ENCODE measurements at places on chromosomes 12 and 14. TPM values are rescaled to one million over a fixed set of nuclear protein-coding genes. Genes with fewer than 3 reads are reported as not detected.

Gene TEX52
- not detected for total RNA-seq

Gene FAM90A1
- 0.25 TPM for total RNA-seq

Gene CCDC196
- not detected for total RNA-seq

Gene DLST
- total RNA-seq: 128 TPM

Gene FRMD6
- 652 TPM for total RNA-seq

GRCh38 chr14:73472185-73473114, 14.1 kb upstream of the NUMB start:
- H3K27ac ChIP-seq: no peak overlapping the region
- peak; percentile 73 for DNase-seq
- no peaks in the 10 kb centered on the region for H3K36me3 ChIP-seq
- H3K4me3 ChIP-seq: no peak overlapping the region
- H3K27me3 ChIP-seq: no peaks in the 10 kb centered on the region
- H3K4me1 ChIP-seq: peaks cover 30% of the 10 kb centered on the region

GRCh38 chr12:120580787-120581723, at the start of gene POP5:
POP5 (minus strand) TSS chr12:120581402; CDS start chr12:120581362, 40 bp downstream.
- DNase-seq: peak; percentile 98
- peaks cover 14% of the 10 kb centered on the region for H3K27me3 ChIP-seq
- peak within 1 kb of the TSS; percentile 76 for H3K27ac ChIP-seq
- peaks cover 8% of the 10 kb centered on the region for H3K36me3 ChIP-seq
- peaks cover 39% of the 10 kb centered on the region for H3K4me1 ChIP-seq

GRCh38 chr12:123767613-123768012, 5.5 kb downstream of the DNAH10 start:
- H3K4me1 ChIP-seq: no peaks in the 10 kb centered on the region
- H3K36me3 ChIP-seq: no peaks in the 10 kb centered on the region
- H3K27ac ChIP-seq: no peak overlapping the region

DNA sequence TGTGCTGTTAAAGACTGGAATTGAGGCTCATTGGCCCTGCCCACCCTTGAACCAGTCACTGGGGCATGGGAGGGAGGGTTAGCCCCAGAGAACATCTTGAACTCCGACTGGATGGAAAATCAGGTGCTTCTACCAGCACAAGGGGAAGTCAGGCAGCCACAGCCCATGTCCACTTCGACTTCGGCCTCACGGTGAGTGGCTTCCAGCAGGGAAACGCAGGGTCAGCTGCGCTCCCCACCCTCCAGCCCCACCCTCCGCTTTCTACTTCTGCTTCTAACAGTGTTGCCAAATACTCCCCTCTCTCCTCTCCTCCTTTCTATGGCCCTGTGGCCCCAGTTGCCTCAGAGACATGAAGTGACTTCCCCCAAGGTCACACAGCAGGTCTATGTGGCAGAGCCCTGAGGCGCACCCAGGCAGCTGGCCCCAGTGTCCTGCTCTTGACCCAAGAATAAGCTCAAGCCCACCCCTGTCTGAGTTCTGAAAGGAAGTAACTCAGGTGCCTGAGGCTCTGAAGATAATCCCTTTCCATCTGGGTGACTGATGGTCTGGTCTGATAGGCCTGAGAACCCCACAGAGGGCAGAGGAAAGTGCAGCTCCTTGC, 11.9 kb upstream of the SH2B3 start:
- peak overlapping the region; percentile 41 for H3K27ac ChIP-seq
- H3K27me3 ChIP-seq: peaks cover 12% of the 10 kb centered on the region
- H3K4me1 ChIP-seq: peaks cover 33% of the 10 kb centered on the region
- no peaks in the 10 kb centered on the region for H3K36me3 ChIP-seq

- no peak for DNase-seq
- H3K4me1 ChIP-seq: peaks cover 10% of the 10 kb centered on the region
- H3K27me3 ChIP-seq: no peaks in the 10 kb centered on the region
- H3K36me3 ChIP-seq: peaks cover 56% of the 10 kb centered on the region
- no peak overlapping the region for H3K27ac ChIP-seq
- no peak overlapping the region for H3K4me3 ChIP-seq
Measured at GRCh38 chr12:14443531-14443930, 78.0 kb downstream of the ATF7IP start.

DNA sequence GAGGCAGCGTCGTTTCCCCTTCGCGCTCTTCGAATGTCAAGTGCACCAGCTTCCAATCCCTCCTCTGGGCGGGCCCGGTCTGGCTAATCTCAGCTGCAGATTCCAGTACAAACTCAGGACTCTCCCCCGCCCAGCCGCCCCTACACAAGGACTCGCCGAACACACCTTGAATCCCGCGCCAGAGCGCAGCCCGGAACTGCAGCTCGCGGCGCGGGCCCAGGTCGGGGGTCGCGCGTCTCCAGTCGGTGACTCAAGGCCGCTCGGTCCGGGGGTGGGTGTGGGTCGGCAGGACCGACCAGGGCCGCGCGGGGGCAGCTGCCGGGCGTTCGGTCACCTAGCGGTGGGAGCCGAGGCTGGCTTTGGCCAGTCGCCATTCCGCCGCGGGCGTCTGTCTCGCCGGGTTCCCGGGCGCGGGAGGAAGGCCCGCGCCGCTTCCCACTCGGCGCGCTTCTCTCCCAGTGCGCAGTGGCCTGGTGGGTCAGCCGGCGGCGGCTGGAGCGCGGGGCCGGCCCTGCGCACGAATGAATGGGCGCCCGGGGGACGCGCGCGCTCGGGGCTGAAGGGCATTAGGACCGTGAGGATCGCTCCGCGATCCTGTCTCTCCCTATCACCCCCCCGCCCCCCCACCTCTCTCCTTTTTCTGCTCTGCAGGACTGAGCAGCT, at the start of gene GALNT16:
GALNT16 (plus strand) TSS at position 632 of the 663 bp plus-strand sequence. CDS start 133 bp downstream, outside the sequence.
- H3K4me1 ChIP-seq: peaks cover 27% of the 10 kb centered on the region
- no peak for DNase-seq
- no peak within 1 kb of the TSS for H3K27ac ChIP-seq
- no peaks in the 10 kb centered on the region for H3K36me3 ChIP-seq
- peak within 1 kb of the TSS; percentile 65 for H3K4me3 ChIP-seq
- H3K27me3 ChIP-seq: peaks cover 35% of the 10 kb centered on the region

- DNase-seq: no peak
- peaks cover 42% of the 10 kb centered on the region for H3K27me3 ChIP-seq
- peaks cover 8% of the 10 kb centered on the region for H3K4me1 ChIP-seq
- H3K4me3 ChIP-seq: no peak overlapping the region
- H3K27ac ChIP-seq: no peak overlapping the region
Measured at GRCh38 chr12:466039-466438, 6.3 kb downstream of the B4GALNT3 start.

GRCh38 chr14:92941531-92941930, 18.6 kb downstream of the CHGA start:
- no peaks in the 10 kb centered on the region for H3K36me3 ChIP-seq
- no peak overlapping the region for H3K4me3 ChIP-seq
- H3K27me3 ChIP-seq: peaks cover 4% of the 10 kb centered on the region
- no peaks in the 10 kb centered on the region for H3K4me1 ChIP-seq
- H3K27ac ChIP-seq: no peak overlapping the region

All from HFFc6 (cell line).